ENCODE measurements at places on chromosomes 16 and 17.

- peak; percentile 37 for DNase-seq
These were observed 22.0 kb upstream of the GOT2 start for GRCh38 chr16:58755989-58756649.

GRCh38 chr17:11349106-11349505 is 108.1 kb downstream of the SHISA6 start:
- no peak for DNase-seq

GRCh38 chr17:80616705-80617104 is 72.1 kb downstream of the RPTOR start:
- DNase-seq: no peak

DNA sequence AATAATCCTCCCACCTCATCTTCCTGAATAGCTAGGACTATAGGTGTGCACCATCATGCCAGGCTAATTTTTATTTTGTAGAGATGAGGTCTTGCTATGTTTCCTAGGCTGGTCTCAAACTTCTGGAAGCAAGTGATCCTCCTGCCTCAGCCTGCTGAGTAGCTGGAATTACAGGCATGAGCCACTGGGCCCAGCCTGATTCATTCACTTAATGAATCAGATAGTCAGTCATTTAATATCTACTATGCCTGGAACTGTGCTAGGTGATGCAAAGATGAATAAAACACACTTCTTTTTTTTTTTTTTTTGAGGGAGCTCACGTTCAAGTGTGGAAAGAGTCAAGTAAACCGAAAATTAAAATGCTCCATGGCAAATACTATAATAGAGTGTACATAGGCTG is 39.4 kb downstream of the EFCAB13 start:
- DNase-seq: no peak

- no peak for DNase-seq
These were observed 179.3 kb downstream of the SEC14L1 start for GRCh38 chr17:77320044-77320440.

DNA sequence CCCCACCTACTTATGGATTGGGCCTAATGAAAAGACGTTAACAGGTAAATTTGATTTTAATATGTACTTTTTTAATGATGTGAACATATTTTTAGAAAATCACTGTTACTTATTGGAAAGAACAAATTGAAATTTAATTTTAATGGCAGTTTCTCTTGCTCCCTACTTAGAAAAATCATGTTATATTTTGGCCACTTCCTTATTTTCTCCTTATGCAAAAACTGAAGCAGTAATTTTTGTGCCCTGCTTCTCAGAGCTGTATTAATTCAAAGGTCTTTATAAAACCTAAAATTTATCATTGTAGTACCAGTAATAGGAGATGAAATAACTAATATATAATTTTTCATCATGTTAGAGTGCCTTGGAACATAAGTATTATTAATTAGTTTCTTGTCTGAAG is 2.8 kb downstream of the ZPBP2 start:
- no peak for DNase-seq
